ENCODE measurements at places on chromosomes 13 and 19.
A peak's percentile ranks its signal among the peaks of the same experiment; 100 is the strongest.

DNA sequence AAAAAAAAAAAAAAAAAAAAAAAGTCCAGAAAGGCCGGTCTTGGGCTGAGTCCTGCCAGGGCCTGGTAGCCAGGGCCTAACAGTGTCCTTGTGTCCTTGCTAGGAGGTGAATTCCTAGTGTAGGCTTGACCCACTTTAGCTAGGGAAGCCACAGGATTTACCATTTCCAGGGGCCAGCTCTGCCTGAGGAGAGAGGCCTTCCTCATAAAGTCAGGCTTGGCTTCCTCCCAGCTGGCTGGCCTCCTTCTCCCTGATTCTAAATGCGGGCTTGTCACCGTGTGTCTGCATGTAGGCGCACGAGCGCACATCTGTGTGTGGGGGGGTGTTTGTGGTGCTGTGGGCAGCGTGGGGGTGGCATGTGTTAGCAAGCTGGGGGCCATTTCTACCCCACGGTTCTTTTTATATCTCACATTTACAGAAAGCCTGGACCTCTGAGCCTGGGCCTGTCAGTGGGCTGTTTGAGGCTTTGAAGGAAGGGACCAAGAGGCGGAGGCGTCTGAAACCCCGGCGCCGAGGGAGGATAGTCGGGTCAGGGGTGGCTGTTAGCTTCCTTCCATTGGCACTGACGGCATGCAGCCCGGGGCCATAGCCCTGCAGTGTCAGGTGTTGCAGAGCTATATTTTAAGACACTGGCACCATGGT, 31.7 kb downstream of the IER2 start:
- DNase-seq = peak; percentile 69

DNA sequence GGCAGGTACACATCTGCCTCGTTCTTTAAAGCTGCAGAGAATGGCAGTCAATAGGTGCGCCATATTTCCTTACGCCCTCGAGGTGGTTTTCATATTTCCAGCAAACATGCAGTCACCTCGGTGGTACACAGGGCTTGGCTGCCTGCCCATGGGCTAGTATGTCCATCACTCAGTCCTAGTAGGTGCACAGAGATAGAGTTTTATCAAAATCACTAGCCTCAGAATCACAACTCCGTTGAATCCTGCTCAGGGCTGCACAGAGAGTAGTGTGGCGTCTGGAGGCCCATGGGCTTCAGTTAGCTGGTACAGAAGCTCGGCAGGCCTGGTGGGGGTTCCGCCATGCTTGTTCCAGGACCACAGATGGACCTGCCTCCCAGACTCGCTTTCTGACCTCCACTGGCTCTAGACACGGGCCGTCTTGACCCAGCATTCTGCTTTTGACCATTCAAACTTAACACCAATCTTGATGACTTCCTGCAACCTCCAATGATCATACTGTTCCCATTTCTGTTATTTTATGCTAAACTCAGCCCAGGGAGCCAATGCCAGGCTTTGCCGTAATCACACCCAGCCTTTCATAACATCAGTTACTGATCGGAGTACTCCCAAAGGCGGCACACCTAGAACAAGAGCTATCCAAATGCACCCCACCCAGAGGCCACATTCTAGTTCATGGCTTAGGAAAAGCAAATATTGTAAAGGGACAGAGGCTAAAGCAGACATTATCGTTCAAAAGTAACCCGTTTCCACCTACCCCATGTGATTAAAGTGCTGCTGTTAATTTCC, 120.4 kb downstream of the RAB20 start:
- no peak for DNase-seq

DNA sequence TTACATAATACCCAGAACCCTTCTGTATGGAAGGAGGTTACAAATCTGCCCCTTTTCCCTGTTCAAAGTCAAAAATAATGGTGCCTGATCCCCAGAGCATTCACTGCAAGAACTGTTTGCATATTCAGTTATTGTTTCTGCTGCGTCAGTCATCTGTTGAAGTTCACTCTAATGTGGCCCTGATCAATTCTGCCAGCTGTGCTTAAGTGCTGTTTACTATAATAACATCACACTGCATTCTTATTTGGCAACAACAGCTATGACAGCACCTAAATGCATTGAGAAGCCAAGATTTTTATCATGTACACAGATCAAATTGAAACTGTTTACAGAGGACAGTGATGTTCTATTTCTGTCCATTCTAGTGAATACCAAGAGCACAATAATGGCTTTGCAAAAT, 115.9 kb downstream of the DACH1 start:
- no peak for DNase-seq

GRCh38 chr13:72842991-72843390, 61.1 kb downstream of the PIBF1 start:
- DNase-seq = no peak

DNA sequence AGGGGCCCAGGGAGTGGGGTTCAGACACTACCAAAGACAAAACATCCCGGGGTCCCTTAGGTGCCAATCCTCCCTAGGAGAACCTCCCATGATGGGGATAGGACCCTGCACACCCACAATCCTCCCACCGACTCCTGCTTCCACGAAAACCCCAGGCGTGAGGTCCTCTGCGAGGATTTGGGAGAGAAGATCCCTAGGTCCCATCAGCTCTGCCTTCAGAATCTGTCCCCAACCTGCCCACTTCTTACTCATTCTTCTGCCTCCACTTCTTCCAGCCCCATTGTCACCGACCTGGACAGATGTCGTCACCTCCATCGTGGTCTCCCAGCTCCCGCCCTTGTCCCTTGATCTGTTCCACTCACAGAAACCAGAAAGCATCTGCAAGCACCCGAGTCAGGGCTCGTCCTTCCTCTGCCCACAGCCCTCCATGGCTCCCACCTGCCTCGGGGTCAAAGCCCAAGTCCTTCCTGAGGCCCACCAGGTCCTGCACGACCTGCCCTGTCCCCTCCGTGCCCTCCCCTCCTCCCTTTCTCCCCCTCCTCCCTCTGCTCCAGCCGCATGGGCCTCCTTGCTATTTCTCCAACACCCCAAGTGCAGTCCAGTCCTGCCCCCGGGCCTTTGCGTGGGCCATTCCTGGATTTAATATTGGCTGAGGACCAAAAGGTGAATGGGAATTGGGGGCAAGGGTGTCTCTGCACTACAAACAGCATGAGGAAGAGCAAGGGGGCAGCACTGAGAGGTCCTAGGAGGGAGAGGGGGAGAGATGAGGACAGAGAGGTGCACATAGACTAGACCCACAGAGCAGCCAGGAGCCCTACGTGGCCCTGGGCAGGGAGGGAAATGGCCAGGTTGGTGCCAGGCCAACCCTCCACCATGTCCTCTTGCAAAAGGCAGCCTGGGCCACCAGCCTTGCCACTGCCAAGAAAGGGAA, 51.3 kb downstream of the PTPRS start:
- DNase-seq = no peak

DNA sequence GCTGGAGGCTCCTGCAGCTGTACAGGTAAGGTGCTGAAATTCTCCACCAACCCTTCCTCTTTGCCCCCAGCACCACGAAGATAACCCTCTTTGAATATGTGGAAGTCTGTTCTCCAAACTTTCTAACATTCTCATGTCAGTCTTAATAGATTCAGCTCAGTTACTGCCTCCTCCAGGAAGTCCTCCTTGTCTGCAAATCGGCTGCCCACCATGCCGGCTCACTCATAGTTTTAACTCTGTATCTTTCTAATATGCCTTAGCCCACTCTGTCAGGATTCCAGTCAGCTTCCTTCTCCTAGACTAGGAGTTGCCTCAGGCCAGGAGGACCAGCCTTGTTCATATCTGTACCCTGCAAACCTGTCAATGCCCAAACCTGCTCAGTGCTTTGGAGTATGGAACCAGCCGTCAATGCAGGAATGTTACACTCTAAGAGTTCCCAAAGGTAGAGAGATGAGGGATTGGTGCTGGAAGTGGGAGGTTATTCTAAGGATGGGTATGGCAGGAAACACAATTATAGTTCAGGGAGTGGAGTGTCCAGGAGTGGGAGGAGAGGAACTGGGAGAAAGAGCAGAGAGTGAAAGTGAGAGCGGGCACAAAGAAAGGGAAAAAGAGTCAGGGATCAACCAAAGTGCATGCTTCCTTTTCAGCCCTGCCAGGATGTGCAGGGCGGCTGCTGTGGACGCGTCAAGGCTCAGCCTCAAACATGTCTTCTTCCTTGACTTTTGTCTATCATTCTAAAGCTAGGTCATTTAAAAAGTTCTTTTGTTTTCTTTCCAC, 38.0 kb upstream of the ALOX5AP start:
- DNase-seq = no peak

- peak; percentile 45 for DNase-seq
These were observed 715.8 kb downstream of the UQCRFS1 start for GRCh38 chr19:28497137-28497536.

GRCh38 chr19:4939466-4939865, 29.4 kb upstream of the KDM4B start:
- DNase-seq = no peak

- DNase-seq = no peak
These were observed 230.7 kb downstream of the RFC3 start for GRCh38 chr13:34048652-34049051.

DNA sequence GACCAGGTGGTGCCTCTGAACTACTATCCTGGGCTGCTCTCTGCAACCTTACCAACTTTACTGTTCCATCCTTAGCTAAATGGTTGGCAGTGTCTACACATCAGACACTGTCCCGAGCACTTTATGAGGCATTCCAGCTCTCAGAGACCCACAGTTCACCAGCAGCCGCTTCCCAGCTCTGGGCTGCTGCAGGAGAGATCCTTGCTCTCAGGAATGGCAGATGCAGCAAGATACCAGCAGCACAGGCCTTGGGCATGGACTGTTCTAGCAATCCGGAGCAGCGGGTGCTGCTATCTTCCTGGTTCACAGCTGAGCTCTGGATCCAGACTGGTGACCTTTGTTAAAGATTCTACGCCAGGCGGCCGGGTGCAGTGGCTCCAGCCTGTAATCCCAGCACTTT, 3.3 kb upstream of the LPAR2 start:
- DNase-seq = no peak

DNA sequence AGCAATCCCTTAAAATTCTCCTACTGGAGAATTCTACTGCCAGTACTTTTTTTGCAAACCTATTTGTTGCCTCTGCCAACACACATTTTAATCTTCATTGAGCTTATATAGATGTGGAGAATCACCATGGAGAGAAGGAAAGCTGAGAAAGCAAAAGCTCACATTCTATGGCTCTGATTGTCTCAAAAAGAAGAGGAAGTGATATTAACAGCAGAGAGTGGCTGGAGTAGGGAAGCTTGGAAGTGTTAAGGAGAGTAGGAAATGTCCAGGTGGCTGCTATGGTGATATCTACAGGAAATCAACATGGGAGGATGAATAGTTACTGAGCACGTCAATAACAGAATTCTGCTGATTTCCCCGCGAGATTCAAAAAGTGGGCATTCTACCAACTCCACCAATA, 78.8 kb upstream of the TDRD3 start:
- DNase-seq = no peak
